ENCODE measurements at places on chromosomes 6 and 20.

DNA sequence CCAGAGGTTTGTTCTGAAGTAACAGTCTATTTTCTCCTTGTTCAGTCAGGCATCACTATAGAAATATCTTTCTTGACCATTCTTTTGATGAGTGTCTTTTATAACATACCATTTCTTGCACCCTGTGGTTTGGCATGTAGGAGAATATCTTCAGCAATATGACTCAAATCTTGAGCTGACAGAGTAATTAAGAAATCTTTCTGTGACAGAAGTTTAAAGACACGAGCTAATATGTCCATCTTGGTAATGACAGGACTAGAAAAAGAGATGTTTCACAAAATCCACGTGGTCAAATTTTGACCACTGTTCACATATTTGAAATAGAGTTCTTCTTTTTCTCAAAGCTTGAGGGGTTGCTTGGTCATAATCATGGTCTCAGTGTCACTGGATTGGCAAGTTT lies 149.9 kb downstream of the MYB start:
- DNase-seq = no peak

GRCh38 chr6:2817903-2818443 lies 23.7 kb downstream of the SERPINB1 start:
- no peak for DNase-seq

DNA sequence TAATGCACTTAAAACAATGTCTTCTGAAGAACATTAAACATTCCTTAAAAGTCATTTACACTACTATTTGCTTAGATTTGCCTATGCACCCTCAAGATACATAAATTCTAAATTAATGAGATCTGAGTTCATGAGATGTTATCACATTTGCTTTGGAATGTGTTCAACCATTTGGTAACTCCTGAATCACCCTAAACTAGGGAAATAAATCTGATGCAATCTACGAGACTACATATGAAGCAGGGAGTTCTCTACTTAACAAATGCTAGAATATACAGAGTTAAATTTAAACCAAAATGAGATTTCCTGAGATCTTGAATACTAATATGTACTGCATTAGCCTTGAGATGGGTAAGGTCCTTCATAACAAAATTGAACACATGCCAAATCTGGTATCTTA lies 170.1 kb downstream of the CLIC5 start:
- DNase-seq = no peak

GRCh38 chr6:142087950-142088857 lies 44.5 kb upstream of the GJE1 start:
- peak; percentile 29 for DNase-seq

GRCh38 chr6:156125844-156126243 lies 651.3 kb upstream of the ARID1B start:
- DNase-seq = no peak

- DNase-seq = peak; percentile 56
Observed at GRCh38 chr6:1609041-1609647, 571 bp upstream of the FOXC1 start.

GRCh38 chr20:37543828-37544227 lies 16.2 kb upstream of the BLCAP start:
- no peak for DNase-seq

DNA sequence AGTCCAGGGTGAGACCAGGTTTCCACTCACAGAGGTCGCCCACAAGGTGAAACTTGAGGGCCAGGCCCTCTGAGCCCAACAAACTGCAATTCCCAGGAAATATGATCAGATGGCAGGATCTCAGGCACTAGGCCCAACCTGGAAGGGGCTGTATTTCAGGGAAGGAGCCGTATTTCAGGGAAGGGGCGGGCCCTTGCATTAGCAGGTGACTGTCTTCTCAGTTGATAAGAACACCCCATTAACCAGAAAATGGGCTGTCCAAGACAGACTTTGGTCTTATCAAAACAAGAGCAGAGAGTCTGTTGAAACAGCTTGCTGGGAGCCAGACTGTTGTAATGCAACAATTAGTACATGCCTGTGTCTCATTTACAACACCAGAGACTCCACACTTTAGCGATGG lies 10.9 kb upstream of the BNIP5 start:
- no peak for DNase-seq

GRCh38 chr6:140821196-140821595 lies 1311.5 kb upstream of the GJE1 start:
- no peak for DNase-seq

GRCh38 chr20:21614980-21615379 lies 90.5 kb upstream of the PAX1 start:
- DNase-seq = peak; percentile 77

- peak; percentile 44 for DNase-seq
Observed at GRCh38 chr6:84227044-84227433, 404 bp downstream of the CEP162 start.

DNA sequence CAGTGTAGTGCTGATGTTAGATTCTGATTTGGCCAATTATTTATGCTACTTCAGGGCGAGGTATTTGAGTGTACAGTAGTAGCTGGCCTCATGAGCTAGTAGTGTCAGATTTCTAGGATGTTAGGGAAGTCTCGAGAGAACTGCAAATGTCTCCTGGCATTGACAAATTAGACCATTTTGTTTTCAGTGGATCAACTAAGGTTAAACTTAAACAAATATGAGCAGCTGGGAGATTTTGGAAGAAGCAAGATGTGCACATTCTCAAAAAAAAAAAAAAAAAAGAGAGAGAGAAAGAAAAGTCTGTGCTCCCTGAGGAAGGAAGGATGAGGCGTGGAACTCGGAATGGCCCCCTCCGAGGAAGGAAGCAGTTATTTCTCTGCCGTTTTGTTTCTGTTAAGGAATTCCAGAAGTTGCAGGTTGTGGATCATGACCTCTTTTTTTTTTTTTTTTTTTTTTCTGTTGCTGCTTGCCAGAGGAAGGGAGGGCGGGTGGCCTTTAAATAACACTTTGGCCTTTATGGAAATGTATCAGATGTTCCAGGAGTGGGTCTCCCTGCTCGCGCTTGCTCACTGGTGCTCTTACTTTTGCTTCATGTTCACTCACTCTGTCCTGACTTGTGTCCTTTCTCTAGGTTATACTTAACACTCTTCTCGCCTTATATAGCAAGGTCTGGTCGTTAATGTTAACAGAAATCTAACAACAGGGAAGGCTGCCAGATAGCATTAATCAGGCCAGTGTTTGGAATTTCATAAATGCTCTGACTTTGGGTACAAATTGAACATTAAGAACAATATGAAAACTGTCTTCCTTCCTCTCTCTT lies 124.4 kb downstream of the TCP11 start:
- no peak for DNase-seq

DNA sequence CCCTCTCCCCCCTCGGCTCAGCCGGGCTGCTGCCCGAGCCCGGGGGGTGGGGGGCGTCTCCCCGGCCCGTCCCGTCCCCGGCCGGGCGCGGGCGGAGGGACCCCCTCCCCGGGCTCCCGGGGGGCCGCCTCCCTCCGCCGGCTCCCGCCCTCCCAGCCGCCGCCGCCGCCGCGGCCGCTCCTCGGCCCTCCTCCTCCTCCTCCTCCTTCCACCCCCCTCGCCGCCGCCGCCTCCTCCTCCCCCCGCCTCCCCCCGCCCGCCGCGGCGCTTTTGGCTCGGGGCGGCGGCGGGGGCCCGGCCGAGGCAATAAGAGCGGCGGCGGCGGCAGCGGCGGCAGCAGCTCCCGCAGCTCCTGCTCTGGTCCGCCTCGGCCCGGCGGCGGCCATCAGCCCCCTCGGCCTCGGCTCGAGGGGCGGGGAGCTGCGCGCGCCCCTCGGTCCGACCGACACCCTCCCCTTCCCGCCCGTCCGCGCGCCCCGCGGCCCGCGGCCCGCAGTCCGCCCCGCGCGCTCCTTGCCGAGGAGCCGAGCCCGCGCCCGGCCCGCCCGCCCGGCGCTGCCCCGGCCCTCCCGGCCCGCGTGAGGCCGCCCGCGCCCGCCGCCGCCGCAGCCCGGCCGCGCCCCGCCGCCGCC lies 38.7 kb downstream of the GNAS start:
- peak; percentile 90 for DNase-seq

GRCh38 chr6:144055121-144055931 lies 40.0 kb downstream of the SF3B5 start:
- DNase-seq = no peak

- DNase-seq = no peak
Observed at GRCh38 chr20:62357187-62357667, 9.9 kb downstream of the LAMA5 start.

GRCh38 chr6:89146718-89147700 lies 1.2 kb downstream of the PM20D2 start:
- DNase-seq = no peak
